Cortex of kidney (tissue), 1 donor: ENCODE measurements at places on chromosomes 5 and 9.

DNA sequence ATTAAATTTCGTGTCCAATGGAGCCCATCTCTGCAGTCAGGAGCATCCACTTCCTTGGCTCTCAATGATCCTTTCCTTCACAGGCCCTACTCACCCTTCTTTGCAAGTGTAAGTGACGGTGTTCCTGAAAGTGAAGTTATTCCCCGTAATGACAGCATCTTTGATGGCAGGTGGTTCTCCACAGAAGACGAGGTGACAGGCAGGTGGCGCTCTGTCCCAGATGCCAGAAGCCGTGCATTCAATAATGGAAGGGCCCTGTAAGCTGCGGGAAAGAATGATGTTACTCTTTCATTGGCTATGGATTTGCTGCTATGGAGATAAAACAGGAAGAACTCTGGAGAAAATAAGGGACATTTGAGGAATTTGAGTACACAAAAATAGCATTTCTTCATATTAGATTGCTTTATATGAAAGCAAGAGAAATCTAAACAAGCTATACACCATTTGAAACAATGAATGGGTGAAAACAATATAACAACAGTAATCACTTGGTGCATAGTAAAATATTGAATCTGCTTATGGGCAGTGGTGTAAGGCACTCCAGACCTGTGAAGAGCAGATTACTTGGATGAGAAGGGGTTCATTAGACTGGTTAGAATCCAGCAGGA, 89.9 kb upstream of the TXNDC8 start:
- no peak for DNase-seq

GRCh38 chr9:78806492-78807160, 509.7 kb downstream of the PSAT1 start:
- no peak for DNase-seq

DNA sequence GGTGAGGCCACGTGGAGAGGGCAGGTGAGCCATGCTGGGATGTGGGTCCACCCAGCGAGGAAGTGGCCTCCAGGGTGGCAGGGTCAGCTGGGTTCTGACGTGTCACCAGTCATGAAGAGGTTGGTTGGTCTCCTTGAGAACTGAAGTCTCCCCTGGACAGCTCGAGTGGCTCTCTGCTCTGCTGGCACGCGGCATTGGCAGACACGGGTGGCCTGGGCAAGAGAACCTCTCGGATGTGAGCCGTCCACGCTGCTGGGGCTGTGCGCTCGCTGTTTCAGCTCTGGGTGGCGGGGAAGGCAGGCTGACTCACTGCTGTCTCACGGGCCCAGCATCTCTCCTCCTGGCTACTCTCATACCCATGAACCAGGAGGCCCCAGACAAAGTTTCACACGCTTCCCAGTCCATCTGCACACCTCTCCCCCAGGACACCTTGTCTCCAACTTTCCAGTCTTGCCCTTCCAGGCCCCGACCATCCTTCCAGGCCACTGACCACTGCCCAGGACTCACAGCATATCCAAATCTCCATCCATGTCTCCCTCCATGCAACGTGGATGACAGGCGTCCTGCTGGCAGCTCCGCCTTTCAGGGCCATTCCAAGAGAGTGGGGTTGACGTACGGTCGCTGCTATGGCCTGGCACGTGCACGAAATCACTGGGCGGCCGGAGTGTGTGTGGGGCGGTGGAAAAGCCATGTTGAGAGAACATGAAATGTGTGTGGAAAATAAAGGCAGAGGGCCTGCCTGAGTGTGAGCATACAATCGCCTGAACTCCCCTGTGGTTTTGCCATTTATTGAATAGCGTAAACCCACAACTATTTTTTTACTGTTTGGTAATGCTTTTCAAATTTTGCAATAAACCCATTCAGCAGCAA, 145.0 kb upstream of the COL5A1 start:
- DNase-seq: no peak

GRCh38 chr9:82581516-82581915, 481.4 kb downstream of the RASEF start:
- DNase-seq: no peak
